ENCODE measurements at places on chromosomes 6 and 20.
A peak's percentile ranks its signal among the peaks of the same experiment; 100 is the strongest.

DNA sequence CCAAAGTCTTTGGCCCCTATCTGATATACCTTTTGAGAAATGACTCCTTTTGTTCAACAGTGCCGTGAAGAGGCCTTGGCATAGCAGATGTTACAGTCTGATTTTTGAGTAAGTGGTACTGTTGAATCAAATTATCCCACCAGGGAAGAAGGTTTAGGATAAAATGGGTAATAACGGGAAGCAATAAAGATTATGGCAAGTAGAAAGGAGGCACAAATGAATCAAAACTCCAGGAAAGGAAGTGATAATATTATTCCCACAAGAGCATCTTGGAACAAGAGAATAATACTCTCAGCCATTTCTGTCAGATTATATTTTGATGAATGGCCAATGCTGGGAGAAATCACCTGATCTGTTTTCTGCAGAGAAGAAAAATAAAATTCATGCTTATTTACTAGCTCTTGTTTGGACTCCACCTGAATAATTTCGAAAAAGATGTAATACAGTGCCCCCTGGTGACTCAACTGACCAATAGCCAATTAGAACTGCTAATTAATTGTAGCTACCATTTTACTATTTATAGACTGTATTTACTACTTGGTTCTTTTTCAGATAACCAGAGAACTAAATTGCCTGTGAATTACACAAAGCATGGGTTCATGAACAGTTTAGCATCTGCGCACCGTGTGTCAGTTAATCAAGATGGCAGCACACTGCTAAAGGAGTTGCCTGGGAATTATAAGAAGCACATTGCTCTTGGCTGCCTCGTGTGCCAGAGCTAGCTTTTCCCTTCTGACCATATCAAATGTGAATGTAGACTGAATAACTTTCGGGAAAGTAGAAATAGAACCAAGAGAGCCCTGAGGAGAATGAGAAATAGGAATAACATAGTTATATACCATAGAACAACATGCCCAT, 78.5 kb upstream of the TRDN start:
- peak; percentile 1 for DNase-seq

DNA sequence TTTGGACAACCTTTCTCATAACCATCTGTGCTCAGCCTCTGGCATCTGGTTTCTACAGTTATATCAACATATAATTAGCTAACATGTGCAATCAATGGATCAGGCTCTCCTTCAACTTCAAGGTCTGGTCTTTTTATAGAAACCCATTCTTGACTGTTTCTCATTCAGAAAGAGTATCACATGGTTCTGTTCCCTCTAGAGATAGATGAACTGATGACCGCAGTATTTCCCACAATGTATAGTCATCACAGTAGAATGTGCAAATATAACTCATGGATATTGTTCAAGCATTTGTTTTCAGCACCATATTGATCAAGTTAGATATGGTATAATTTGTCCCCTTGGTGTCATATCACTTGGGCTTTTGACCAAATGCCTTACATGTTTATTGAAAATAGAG, 656.2 kb downstream of the FRK start:
- no peak for DNase-seq

DNA sequence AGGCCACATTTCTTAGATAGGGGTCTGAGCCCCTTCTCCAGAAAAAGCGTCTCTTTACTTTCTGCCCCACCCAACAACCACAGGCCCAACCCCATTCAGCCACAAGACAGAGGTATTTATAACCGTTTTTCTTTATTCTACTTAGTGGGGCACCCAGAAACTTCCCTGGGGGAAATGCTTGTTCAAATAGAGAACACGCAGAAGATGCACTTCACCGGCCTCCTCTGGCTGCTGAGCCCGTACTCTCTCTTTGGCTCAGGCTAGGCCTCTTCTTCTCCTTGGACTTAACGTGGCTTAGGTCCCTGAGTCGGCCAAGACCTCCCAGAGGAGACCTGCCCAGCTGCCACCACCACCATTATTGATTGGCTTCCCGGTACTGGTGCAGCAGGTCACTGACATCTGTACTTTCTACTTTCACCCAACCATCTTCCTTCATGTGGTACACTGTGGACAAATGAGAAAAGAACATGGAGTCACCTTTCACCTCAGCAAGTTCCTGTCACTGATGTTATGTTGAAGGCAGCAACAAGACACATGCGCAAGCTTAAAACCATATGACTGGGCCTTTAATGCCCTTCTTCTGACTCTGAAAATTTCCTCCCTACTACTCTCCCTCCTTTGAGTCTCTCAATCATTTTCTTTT, 2.2 kb upstream of the TAP2 start:
- DNase-seq = no peak

GRCh38 chr6:161349886-161350285, 76.0 kb upstream of the AGPAT4 start:
- no peak for DNase-seq

GRCh38 chr6:45507186-45507585, 129.5 kb upstream of the SUPT3H start:
- DNase-seq = no peak

GRCh38 chr6:15477746-15478145, 185.1 kb downstream of the DTNBP1 start:
- no peak for DNase-seq

GRCh38 chr6:3456898-3457709, at the start of gene SLC22A23:
Gene SLC22A23 (minus strand): TSS chr6:3457050. CDS start chr6:3456559, 491 bp downstream.
- DNase-seq = peak; percentile 62

DNA sequence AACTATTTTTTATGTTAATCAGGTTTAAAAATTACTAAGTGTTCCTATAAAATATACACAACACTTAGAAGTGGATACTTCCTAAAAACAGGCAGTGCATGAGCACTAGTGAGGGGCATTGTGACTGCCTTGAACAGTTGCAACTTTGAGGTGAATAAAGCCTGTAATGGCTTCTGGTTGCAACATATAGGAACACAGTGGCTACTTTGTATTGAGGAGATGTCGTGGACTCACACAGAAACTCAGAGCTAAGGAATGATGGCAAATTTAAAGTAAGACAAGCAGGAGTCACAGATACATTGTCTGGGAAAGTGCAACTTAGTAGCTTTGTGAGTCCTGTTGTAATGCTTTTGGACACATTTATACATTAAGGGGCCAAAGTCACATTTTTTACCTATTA, 861 bp upstream of the HLA-A start:
- DNase-seq = no peak

- no peak for DNase-seq
Observed at GRCh38 chr20:703426-703825, 27.8 kb upstream of the SCRT2 start.

GRCh38 chr20:37773291-37773826, 79.5 kb downstream of the CTNNBL1 start:
- DNase-seq = no peak

GRCh38 chr6:82022614-82023129, 224.9 kb downstream of the IBTK start:
- DNase-seq = peak; percentile 68

DNA sequence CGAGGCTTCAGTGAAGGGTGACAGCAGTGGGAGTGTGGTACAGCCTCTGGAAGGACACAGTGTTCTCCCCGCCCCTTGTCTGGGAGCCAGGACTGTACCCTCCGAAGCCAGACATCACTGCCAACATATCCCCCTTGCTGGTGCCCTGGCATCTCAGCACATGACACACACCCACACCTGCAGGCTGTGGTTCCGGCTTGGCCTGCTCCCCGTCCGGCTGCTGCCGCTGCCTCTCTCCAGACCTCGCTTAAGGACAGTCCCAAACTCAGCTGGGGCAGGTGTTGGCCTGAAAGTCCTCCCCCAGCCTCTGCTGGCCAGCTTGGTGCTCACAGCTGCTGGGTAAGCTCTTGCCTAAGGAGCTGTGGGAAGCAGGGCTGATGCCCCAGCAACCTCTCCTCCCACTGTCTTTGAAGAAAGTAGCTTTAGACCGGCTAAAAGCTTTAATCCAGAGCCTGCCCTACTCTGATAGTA, 7.0 kb downstream of the EMILIN3 start:
- DNase-seq = no peak

DNA sequence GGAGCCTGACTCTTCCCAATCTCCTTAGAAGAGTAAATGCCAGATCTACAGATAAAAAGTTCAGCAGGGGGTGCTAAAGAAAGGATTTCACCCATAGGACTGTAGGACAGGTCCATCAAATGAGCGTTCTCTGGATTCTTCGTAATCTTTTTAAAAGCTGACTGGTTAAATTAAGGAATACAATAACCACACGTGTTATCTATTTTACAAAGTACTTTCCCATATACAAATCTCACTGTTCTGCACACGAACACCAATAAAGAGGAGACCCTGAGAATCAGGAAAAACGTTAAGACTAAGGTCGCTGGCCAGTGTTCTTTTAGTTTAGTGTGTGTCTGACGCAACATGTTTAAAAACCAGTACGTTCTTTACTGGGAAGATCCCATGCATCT, 542 bp downstream of the TUBE1 start:
- peak; percentile 66 for DNase-seq

GRCh38 chr20:39661833-39662232, 699.7 kb downstream of the DHX35 start:
- DNase-seq = no peak

- no peak for DNase-seq
Observed at GRCh38 chr6:42158011-42158410, 15.2 kb upstream of the GUCA1A start.

- DNase-seq = peak; percentile 58
Observed at GRCh38 chr6:2990248-2990931, 9.3 kb upstream of the NQO2 start.

DNA sequence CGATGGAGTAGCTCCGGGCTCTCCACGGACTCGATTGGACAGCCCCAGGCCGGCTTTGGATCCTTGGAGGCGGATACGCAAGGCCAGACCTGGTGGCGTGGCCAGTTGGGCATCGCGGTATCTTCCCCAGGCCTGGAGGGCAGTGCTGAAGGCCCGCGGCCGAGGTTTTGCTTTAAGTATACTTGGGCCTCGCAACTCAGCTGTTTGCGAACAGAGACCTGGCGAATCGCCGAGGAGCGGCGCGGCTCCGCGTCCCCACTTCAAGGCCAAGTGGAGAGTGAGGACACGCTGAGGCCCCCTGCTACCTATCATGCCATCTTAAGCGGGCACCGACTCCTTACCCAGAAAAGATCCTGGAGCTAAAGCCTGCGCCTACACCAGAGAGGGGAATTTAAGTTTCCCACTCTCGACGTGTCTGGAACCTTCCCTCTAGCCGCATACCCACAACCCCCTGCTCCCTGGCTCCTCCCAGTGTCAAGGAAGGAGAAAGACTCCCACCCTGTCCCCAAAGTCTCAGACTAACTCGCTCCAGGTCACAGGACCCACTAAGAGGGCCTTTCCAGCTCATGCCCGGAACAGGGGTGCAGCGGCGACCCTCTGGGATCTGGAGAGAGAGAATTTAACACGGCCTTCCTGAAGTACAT, 4.1 kb downstream of the LINC00237 start:
- peak; percentile 5 for DNase-seq

DNA sequence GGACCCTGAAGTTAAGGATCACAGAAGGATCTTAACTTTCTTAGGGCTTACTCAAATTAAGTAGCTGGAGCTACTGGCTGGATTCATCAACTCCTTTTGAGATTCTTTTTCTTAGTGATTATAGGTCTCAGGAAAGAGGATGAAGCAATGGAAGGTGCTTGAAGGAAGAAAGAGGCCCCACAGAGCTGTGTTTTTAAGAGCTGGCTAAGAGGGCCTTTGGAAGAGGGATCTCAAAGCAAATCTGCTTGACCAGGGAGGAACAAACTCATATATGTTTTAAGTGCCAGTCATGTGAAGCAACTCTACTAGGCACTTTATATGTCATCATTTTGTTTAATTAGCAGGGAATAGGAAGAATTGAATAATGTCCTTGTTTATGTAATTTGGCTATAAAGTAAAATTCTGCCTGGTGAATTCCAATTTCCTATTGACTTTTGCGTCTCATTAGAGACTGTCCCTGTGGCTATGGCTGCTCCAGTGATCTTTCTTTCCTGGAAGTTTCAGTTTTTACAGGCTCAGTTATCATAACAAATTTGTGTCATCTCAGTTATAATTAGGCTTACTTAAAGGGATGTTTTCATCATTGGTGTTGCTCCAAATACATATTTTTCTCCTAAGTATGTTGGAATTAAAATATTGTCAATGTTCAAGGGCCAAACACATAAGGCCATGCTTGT, 222.8 kb upstream of the CITED2 start:
- DNase-seq = no peak

DNA sequence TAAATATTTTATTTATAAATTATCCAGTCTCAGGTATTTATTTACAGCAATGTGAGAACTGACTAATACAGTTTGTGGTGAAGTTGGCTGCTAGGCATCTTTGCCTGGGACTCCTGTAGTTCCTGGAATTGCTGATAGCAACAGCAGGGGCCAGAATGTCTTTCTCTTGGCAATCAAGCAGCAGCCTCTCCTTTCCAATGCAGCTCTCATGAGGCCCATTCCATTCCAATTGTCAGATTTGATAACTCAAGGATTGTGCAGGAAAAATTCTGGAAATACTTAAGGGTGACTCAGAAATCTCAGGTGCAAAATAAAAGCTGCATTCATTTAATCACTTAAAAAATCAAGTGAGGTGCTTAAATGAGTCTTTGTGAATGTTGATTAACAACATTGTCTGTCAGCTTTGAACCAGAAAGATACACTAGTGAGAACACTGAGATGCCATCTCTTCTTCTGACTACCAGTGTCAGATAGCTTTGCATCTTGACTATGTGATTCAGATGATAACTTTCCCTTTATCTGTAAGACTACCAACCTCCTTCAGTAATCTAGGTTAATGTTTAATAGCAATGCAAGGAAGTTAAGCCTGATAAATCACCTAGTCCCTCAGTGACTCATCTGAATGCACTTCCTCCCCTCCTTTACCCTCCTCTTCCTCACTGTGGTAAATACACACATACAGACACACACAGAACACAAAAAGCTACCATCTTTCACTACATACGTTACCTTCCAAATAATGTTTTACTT, 32.1 kb upstream of the COL21A1 start:
- peak; percentile 13 for DNase-seq

DNA sequence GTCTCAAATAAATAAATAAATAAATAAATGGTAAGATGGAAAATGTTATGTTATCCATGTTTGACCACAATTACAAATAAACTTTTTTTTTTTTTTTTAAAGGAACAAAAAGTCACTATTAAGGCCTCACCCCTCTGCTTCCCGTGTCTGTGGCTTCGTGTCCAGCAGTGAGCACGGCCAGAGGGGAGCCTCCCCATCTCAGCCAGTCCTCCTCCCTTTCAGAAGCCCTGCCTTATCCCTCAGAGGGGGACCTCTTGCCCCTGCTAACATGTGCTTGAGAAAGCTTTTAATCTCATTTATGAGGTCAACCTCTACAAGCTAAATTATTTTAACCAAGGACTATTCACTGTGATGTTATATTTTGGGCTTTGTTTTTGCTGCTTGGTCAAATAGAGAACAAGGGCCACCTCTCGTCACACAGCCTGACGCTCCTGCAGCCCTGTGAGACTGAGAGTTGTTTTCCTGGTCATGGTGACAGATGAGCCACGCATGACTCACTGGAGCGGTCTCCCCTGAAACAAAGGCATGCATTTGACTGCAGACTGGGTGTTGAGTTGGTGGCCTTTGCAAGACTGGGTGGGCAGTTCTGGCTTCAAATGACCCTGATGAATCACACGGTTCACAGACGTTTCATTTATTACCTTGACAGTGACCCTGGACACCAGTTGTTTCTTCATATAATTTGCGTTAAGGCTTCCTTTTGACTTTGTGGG, 131.8 kb downstream of the TIAM2 start:
- peak; percentile 81 for DNase-seq

All from dermis blood vessel endothelial cell (primary cell).